ENCODE measurements at places on chromosomes 5 and 9. TPM values are rescaled to one million over a fixed set of nuclear protein-coding genes. Genes with fewer than 3 reads are reported as not detected.

DNA sequence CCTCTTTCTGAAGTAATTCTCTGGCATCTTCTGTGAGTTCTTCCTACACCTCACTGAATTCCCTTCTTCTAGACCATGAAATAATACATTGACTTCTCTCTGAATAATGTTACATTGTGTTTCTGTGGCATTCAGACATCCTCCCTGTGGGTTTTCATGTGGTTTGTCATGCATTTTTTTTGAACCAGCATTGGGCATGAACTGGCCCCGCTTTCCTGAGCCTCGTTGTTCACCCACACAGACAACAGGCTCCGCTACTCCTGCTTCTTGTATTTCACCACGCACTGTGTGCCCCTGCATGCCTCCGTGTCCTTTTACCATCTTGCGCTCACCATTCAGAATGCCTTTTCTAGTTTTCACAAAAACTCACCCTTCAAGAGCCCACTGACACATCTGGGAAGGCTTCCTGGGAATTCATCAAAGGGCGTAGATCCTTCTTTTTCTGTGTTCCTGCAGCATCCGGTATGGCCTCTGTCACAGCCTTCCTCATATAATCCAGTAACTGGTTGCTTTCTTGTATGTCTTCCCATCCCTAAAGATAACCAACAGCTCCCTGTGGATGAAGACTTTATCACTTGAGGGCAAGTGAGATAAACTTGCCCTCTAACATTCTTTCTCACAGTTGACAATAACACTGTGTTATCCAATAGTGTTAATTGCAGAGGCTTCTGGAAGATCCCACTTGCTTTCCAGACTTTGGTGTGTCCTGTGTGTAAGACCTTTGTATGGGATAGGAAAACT, 51.5 kb upstream of the ADAMTSL1 start:
- no peak for DNase-seq

- DNase-seq = peak; percentile 37
Measured at GRCh38 chr5:78472469-78473106, 112.2 kb downstream of the SCAMP1 start.

GRCh38 chr5:56454219-56454862, 221.2 kb upstream of the ANKRD55 start:
- DNase-seq = no peak

- DNase-seq = no peak
Measured at GRCh38 chr9:22103685-22104575, 94.8 kb upstream of the CDKN2B start.

GRCh38 chr5:79809743-79810142, 120.1 kb downstream of the CMYA5 start:
- no peak for DNase-seq

GRCh38 chr5:110441035-110441434, 285.4 kb downstream of the TMEM232 start:
- no peak for DNase-seq

- no peak for DNase-seq
Measured at GRCh38 chr5:109324351-109324750, 85.4 kb downstream of the PJA2 start.

DNA sequence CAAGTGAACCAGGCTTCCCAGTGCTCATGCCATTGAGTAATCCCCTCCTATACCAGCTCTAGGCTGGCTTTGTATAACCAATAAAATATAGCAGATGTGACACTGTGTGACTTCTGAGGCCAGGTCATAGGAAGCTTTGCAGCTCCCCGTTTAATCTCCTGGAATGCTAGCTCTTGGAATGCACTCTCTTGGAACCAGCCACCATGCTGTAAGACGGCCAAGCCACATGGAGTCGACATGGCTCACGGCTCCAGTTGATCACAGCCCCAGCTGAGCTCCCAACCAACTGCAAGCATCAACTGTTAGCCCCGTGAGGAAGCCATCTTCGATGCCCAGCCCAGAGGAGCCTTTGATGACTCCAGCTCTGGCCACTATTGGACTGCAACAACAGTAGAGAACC, 74.5 kb downstream of the SH3TC2 start:
- no peak for DNase-seq

DNA sequence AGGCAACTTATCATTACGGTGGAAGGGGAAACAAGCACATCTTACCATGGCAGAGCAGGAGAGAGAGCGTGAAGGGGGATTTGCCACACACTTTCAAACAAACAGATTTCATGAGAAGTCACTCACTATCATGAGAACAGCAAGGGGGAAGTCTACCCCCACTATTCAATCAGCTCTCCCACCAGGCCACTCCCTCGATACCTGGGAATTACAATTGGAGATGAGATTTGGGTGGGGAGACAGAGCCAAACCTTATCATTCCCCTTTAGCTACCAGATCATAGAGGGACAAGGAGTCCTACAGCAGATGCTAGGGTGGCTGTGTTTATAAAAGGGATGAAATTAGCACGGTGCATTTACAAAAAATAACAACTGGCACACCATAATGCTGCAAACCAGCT, 2149.4 kb upstream of the ACO1 start:
- DNase-seq = no peak

GRCh38 chr5:14707811-14708390, 43.4 kb downstream of the OTULIN start:
- DNase-seq = no peak

DNA sequence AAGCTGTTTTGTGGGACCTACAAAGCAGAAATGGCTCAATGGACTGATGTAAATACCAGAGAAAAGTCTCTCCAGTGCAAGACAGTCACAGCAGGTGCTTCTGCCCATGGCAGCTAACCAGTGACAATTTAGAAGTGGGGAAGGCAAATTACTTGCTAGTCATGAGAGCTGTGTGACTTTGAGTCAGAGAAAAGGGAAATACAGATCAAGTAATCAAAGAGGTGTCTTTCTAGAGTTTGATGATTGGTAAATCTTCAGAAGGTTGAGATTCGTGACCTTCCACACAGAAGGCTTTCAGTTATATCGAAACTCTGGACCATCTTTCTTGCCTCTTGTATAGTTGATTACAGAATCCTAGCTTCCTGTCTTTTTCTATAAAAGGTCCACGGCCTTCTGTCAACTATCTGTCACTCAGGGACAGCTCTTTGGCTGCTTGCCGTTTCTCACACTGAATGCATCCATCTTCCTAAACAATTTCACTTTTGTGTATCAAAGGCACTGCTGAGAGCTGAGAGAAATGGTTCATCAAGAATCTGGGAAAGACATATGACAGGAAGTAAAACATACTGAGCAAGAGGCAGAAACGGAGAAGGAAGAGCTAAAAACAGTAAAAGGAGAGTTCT, 993.9 kb upstream of the ACO1 start:
- peak; percentile 2 for DNase-seq

DNA sequence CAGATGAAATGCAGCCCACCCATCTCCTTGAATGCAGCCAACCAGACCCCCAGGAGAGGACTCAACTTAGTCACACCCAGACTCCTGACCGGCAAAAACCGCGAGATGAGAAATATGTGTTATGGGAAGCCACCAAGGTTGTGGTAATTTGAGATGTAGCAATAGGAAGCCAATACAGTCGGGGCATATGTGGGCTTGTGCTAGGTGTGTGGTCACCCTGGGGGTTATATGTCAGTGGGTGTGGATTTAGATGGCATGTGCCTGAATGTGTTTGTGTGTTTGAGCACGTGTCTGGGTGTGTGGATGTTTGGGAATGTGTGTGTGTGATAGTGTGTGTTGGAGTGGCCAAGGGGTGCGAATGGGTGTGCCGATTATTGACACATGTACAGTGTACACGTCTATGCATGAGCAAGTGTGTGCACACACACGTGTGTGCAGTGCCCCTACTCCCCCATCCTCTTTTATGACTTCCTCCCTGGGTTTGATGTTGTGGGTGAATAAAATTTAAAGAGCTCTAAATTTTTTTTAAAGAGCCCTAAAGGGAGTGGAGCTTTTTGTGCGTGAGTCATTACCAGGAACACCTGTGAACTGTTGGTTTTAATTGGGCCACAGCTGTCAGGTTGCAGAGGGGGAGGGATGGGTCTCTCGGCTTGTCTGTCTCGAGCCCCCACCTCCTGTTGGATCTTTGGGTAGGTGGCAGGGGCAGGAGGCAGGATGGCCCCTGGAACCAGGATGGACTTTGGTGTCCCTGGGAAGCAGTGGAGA, 86.8 kb downstream of the LHX2 start:
- DNase-seq = no peak

- peak; percentile 36 for DNase-seq
Measured at GRCh38 chr5:134175921-134176510, 734 bp downstream of the SKP1 start.

DNA sequence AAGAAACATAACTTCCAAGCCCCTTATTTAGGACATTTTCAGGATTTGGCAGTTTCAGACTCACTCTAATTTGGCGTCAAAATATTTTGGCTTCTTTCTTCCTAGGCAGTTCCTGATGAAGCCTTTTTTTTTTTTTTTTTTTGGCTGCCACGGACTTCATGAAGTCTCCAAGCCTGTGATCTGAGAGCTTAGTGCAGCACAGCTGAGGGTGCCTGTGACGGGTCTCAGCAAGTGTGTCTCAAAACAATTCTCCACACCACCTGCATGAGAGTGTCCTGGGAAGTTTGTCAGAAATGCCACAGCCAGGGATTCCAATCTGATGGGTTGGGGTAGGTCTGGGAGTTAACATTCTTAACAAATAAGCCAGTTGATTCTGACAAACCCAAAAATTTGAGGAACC, 6.0 kb upstream of the ESM1 start:
- no peak for DNase-seq

GRCh38 chr5:169646856-169647255, 9.8 kb downstream of the DOCK2 start:
- no peak for DNase-seq

DNA sequence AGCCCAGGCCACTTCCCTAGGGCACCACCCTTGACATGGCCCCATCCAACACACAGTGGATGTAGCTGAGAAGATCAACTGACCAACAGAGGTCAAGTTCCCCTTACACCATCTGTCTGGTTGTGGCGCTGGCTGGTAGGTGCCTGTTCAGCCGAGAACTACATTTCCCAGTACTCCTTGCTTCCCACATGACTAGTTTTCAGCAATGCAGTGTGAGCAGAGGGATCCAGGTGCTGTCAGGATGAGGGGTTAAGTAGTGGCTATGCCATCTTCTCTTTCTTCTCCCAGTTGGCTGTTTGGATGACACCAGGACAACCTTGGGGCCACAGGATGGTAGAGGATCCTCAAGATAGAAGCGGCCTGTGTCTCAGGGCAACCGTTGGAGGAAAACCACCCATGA, 48.6 kb upstream of the SH3PXD2B start:
- no peak for DNase-seq

DNA sequence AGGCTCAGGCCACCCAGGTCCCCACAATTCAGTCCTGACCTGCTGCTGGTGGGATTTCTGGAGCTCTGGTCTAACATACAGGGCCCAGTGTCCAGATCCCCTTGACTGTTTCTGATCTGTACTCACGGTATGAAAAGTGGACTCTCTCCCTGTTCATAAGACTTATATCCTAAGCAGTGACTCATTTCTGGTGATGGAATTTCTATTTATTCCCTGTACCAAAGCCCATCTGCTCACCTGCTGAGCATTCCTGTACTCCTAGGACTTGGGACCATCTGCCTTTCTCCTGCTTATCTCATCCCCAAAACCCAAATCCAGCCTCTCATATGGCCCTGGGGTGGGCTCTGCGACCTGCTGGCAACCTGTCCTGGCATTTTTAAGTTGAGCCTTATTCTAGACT, 86.6 kb downstream of the APBA1 start:
- DNase-seq = no peak

- no peak for DNase-seq
Measured at GRCh38 chr9:36865731-36866635, 168.1 kb downstream of the PAX5 start.

GRCh38 chr5:139574641-139575312, 13.6 kb downstream of the UBE2D2 start:
- DNase-seq = peak; percentile 58

- DNase-seq = no peak
Measured at GRCh38 chr9:116815835-116816234, 128.7 kb downstream of the TRIM32 start.

DNA sequence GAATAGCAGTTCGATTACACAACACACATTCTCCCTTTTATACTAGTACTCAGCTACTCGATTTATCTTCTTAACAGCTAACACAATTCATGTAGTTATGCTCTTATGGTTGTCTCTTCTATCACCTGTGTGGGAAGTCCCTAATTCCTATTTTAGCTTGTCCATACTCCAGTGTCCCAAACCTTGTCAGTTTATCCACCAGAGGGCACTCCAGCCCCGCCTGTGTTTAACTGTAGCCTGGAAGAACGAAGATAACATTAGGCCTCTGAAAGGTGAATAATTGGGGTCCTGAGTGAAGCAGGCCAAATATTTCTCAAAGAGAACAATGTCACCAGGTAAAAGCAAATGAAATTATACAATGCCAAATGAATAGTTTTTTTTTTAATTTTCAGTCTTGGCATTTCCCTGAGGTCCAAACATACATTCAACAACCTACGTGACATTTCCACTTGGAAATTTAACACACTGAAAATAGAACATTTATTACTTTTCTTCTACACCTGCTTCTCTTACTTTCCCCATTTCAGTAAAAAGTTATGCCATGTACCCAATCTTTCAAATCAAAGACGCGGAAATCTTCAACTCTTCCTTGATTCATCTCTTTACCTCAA, 560.7 kb downstream of the HTR1A start:
- DNase-seq = peak; percentile 81

DNA sequence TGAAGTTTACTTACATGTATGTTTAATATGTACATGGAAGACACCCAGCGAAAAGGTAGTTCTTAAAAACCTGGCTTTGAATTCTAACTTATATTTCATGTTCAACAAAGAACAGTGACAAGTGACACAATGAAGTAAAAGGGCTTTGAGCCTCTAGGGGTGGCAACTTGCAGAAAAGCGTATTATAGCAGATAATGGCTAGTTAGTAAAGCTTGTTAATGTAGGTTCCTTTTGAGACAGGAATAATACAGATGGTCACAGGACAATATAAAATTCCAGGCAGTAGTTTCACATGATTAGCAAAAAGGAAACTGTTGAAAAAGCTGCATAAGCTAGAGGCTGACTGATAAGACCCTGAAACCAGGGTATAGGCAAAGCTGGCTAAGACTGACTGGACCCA, 132.4 kb upstream of the FTMT start:
- DNase-seq = no peak

CSNK1G3 gene
- total RNA-seq = 19.3 TPM

IGIP gene
- total RNA-seq = 14.3 TPM

RASEF gene
- 10.3 TPM for total RNA-seq

LIFR gene
- 181 TPM for total RNA-seq

ADAMTS6 gene
- 24.8 TPM for total RNA-seq

RASGRF2 gene
- total RNA-seq = 5.8 TPM

SCGB3A1 gene
- 785 TPM for total RNA-seq

INSL4 gene
- not detected for total RNA-seq

LMX1B gene
- not detected for total RNA-seq

RMRP gene
- 16,001 TPM for total RNA-seq

NR6A1 gene
- total RNA-seq = 3.2 TPM

HINT1 gene
- 168 TPM for total RNA-seq

NFIB gene
- total RNA-seq = 148 TPM

CCL21 gene
- not detected for total RNA-seq

All from stomach (tissue), 19 donors.